Stimulated activated CD4-positive, alpha-beta T cell treated with anti-CD3 and anti-CD28 coated beads, Interleukin-15, amount 100 ng/mL, for 48 hours (primary cell): ENCODE measurements at places on chromosomes 7 and 10.

DNA sequence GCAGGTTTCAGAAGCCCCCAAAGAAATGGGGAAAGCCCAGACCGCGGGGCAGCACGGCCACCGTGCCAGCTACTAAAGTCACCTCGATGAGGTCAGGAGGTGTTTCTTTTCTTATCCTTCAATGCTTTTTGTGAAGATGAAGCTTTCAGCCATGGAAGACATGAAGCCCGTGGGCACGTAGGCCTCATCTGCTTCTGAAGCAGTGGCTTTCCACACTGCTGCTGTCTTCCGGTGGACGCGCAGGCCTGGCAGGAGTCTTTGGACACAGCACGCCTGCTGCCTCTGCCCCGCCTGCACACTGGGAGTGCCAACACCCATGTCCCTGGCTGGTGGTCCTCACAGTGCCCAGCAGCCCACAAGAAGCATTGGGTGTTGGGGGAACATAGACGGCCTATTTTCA is 185.5 kb downstream of the EBF3 start:
- DNase-seq = no peak

- no peak for DNase-seq
These were observed 2.8 kb upstream of the ZC3HAV1L start for GRCh38 chr7:139038691-139039090.

DNA sequence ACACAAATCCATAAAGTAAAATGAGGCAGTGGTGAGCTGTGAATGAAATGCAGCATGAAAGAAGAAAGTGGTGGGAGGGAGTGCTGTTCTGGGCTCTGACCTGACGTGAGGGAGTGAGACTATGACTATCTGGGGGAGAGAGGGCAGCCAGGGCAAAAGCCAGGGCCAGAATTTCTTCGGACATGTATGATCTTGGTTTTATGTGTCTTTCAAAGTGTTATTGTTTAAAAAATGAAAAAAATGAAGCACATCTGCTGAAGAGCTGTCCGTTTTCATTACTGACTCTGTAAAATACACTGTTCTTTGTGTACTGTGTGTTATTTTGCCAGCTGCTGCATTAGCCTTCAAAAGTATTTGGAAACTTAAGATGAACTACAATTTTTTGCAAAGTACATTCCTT is 70.2 kb upstream of the KLF14 start:
- DNase-seq = no peak

GRCh38 chr7:108452707-108453106 is 3.5 kb downstream of the NRCAM start:
- DNase-seq = no peak

- DNase-seq = no peak
These were observed 10.0 kb downstream of the MKI67 start for GRCh38 chr10:128116187-128116586.

DNA sequence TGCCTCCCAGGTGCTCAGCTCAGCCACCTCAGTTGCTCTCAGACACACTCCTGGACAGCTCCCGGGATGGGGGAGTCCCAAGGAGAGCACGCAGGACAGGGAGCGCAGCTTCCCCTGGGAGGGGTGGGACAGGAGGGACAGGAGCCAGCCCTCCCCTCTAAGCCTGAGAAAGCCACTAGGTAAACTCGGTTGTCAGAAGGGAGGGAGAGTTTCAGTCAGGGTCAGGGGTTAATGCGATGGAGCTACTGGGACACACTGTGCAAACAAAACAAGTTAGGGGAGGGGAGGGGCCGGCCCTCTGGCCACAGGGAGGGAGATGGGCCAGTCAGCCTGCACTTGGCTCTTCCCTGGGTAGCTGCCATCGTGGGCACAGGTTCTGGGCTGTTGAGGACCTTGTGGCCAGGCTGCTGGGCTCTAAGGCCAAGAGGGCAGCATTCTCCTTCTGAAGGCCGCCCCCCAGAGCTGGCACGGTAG is 31.1 kb downstream of the KAZALD1 start:
- no peak for DNase-seq

GRCh38 chr7:92824901-92825480 is 11.4 kb downstream of the CDK6 start:
- no peak for DNase-seq
